ENCODE measurements at places on chromosomes 2 and 18.

GRCh38 chr18:4017480-4017879 is 437.6 kb downstream of the DLGAP1 start:
- DNase-seq, result no peak

GRCh38 chr2:98715812-98716451 is 15.0 kb downstream of the MGAT4A start:
- DNase-seq, result no peak

- DNase-seq, result no peak
Measured at GRCh38 chr2:5524551-5524950, 167.6 kb upstream of the SOX11 start.

DNA sequence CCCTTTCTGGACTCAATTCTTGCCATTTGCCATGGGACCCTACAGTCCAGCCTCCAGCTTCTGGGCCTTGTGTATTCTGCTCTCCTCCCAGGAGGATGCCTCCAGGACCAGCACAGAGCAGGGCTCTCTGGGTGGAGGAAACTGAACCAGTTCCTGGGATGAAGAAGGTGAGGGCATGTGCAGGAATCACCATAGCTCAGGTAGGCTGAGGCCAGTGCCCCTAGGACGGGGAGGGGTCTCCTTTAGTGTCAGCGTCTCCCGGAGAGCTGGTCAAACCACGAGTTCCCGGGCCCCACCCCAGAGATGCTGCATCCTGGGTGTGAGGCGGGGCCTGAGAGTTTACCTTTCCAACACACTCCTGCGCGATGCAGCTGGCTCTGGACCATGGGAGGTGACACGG is 5.8 kb upstream of the PRELID3A start:
- no peak for DNase-seq

DNA sequence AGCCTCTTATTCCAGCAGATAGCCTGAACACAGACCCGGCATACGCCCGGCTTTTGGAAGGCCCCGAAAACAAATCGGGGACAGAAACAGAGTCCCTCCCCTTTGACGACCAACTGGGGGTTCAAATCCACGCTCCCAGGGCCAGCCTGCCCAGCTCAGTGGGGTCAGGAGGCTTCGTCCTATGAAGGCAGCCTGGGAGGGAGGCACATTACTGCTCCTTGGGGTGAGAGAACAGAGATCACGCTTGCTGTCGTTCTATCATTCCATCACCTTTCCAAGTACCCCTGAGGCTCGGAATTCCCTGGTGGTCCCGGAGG is 208.8 kb upstream of the SALL3 start:
- DNase-seq, result no peak

All from retina (tissue), 1 donor.